Activated CD4-positive, alpha-beta T cell treated with anti-CD3 and anti-CD28 coated beads, Interleukin-2, amount 10 ng/mL, durations not matched to agents 7 days and 5 days (primary cell): ENCODE measurements at places on chromosomes 1 and 21. TPM values are rescaled to one million over a fixed set of nuclear protein-coding genes. Genes with fewer than 3 reads are reported as not detected.

The PPIAL4G gene
- total RNA-seq: 1.1 TPM

The ZBTB18 gene
- total RNA-seq: 18.4 TPM

The APOBEC4 gene
- total RNA-seq: not detected

The PEX11B gene
- total RNA-seq: 36.9 TPM

The SPRR2G gene
- not detected for total RNA-seq
